ENCODE measurements at places on chromosomes 5 and 9.

GRCh38 chr9:98709968-98710965 lies 1.5 kb upstream of the GABBR2 start:
- no peak for DNase-seq

GRCh38 chr5:131303537-131303936 lies 39.7 kb downstream of the CDC42SE2 start:
- no peak for DNase-seq

DNA sequence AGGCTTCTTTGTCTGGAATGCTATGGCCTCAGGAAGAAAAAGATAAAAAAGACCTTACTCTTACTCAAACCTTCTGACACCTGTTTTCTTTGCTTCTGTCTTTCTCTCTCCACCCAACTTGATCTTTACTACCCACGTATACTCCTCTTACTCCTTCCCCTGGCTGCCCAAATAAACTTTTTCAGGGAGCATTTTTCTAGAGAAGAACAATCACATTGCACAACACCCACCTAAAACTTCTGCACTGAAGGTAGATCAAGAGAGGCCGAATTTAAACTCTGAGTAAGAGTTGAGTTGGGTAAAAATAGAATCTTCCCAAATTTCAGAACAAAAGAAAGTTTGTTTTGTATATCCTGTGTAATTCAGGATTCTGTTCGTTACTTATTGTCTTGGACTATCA lies 3.9 kb downstream of the TEX48 start:
- no peak for DNase-seq

DNA sequence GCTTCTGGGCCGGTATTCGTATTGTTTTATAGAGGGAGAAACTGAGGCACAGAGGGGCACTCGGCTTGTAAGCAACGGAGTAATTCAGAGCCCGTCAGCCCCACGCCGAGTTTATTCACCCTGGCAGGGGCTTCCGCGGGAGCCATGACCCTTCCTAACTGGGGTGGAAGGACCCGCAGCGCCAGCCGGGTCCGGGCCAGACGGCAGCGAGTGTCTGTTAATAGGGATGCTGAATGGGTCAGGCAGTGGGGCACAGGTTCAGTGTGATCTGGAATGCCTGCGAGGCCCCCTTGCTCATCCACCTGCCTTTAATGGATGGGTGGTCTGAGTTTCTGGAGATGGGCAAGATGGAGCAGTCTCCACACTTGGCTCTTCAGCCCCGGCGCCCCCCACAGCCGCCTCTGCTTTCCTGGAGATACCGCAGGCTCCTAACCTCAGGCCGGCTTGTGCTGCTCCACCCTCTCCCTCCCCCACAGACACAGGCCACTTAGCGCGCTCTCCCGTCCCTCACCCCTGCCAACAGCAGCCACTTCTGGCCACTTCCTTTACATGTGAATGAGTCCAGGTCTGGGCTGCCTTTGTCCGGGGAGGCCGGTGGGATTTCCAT lies 147.1 kb downstream of the ERCC6L2 start:
- DNase-seq, result no peak

DNA sequence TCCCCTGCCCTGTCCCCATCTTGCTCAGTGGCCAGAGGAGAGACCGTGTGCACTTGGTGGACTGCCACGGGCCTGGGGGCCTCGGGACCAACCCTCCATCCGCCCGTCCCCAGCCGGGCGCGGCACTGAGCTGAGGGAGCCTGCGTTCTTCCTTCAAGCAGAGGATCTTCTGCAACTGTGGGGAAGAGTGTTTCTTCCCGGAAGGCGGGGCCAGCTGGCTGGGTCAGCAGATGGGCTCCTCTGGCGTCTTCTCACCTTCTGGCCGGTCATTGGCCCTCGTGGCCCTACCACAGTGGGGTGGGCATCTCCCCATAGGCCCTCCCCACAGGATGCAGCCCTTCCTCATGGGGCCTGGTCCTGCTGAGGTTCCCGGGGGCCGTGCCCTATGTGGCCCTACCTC lies 17.4 kb downstream of the RXRA start:
- no peak for DNase-seq

DNA sequence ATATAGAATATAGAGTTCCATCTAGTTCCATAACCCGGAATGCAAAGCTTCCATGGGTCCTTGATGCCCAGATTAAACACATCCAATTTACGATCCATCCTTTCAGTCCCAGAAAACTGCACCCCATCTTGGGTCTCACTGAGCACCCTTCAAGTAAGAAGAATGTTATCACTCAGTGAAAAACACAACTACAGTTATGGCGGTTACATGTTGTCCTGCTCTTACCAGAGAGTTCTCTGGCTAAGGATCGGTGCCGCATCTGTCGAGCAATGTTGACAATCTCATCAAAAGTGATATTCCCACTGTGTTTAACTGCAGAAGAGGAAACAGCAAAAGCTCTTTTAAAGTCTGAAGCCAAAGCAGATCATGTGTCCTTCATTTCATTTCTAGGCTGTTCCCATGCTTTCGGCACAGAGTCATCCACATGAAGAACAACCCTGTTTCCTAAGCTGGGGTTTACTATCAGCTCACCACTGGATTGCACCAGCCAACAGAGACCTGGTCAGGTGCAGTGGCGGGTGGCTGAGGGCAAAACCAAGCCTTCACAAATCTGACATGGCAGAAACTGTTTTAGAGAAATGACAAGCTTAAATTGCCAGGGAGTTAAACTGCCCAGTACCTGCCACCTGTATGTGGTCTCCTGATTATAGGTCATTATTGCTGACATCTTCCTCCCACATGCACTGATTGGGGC lies 2.9 kb downstream of the RPL12 start:
- no peak for DNase-seq

- no peak for DNase-seq
Observed at GRCh38 chr5:150101023-150101422, 14.7 kb upstream of the CSF1R start.

- DNase-seq, result no peak
Observed at GRCh38 chr5:143355710-143356109, 47.8 kb downstream of the NR3C1 start.

DNA sequence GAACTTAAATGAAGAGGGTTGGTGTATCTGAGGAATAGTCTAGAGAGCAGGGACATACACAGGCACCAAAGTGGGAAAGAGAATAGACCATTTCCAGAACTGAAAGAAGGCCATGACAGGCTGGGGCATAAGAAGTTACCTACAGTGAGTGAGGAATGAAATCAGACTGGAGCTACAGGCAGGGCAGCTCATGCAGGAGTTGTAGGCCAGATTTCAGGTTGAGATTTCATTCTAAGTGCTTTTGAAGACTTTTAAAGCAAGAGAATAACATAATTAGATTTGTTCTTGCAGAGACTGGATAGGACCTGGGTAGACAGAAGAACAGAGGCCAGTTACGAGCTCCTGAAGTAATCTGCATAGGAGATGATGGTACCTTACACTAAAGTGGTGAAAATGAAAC lies 280.8 kb downstream of the KIAA0825 start:
- DNase-seq, result no peak

DNA sequence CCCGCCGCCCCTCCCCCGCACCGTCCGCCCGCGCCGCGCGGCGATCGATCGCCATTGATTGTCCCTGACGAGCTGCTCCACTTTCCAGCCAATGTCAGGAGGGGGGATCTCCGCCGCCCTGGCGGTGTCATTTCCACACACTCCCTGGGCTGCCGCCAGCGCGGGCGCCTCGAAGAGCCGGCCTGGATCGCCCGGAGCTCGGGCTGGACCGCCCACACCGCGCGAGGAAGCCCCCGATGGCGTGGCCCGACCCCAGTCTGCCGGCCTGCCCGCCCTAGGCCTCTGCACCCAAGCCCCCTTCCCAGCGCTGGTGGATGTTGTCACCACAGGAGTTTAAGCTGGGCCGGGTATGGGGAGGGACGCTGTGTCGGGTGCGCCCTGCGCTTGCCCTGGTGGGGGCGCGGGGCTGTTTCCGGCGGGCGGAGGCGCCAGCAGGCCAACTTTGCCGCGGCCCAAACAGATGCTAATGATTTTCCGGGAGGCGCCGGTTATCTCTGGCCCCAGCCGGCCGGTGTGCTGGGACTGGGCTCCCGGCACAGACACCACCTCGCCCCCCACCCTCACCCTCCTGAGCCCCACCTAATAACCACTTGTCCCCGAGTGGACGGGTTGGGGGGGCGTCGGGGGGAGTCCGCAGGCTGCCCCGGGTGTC lies 10.6 kb upstream of the CXXC5 start:
- no peak for DNase-seq

GRCh38 chr5:168023191-168023590 lies 268.3 kb upstream of the WWC1 start:
- no peak for DNase-seq

- DNase-seq, result no peak
Observed at GRCh38 chr5:10595672-10596309, 31.9 kb downstream of the ANKRD33B start.

- no peak for DNase-seq
Observed at GRCh38 chr5:86977190-86977589, 290.5 kb upstream of the RASA1 start.

- no peak for DNase-seq
Observed at GRCh38 chr5:87421307-87421706, 8.6 kb upstream of the CCNH start.

DNA sequence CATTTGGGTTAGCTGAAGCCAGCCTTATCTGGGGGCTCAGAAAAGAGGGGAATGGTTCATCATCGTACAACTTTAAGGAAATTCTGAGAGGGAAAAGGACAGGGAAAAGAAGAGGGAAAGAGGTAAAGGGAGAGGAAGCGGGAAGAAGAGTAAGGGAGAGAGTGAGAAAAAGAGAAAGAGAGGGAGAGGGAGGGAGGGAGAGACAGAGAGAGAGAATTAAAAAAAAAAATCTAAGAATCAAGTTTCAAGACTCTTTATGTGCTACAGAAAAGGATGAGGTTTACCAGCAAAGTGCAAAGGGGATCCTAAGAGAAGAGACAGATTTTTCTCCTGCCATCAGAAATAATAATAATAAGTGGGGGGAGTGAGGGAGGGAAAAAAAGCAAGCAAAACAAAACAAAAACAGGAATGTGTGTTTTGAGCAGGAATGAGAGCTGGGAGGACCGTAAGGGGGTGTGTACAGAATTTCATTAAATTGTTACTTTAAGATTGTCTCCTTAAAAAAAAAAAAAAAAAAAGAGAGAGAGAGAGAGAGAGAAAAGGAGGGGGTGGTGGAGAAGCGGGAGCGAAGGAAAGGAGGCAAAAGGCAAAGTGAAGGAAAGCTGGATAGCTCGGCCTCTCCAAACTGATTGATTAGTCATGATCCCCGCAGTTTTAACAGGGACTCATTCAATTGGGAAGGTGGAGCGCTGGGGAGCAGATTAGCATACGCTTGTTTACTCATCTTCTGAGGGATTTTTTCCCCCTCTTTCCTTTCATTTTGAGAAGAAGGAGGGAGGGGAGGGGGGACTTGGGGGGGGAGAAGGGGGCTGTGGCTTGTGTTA lies 438 bp upstream of the PAPPA start:
- DNase-seq, result no peak

GRCh38 chr9:113537229-113537810 lies 73.8 kb downstream of the RGS3 start:
- DNase-seq, result no peak

All from iPS DF 19.7 (cell line).